SJCRH30 (cell line): ENCODE measurements at places on chromosomes 4 and X.

GRCh38 chrX:131424895-131425294 lies 119.0 kb upstream of the OR13H1 start:
- H3K27ac ChIP-seq = no peak overlapping the region
- no peaks in the 10 kb centered on the region for H3K36me3 ChIP-seq
- H3K4me1 ChIP-seq = no peaks in the 10 kb centered on the region
- H3K27me3 ChIP-seq = no peaks in the 10 kb centered on the region
- DNase-seq = no peak

- H3K4me1 ChIP-seq = no peaks in the 10 kb centered on the region
- DNase-seq = no peak
- H3K27ac ChIP-seq = no peak overlapping the region
- H3K36me3 ChIP-seq = no peaks in the 10 kb centered on the region
- H3K27me3 ChIP-seq = no peaks in the 10 kb centered on the region
- H3K4me3 ChIP-seq = no peak overlapping the region
Measured at GRCh38 chr4:129498626-129499025, 402.7 kb downstream of the C4orf33 start.

DNA sequence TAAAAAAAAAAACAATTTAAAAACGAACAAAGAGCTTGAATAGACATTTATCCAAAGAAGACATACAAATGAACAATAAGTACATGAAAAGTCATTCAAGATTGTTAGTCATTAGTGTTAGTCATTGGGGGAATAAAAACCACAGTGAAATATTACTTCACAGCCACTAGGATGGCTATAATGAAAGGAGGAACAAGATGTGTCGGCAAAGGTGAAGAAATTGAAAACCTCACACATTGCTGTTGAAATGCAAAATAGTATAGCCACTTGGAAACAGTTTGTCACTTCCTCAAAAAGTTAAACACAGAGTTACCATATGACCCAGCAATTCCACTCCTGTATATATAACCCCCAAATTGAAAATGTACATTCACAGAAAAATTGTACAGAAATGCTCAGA lies 45.2 kb upstream of the SLC39A8 start:
- no peaks in the 10 kb centered on the region for H3K36me3 ChIP-seq
- no peak for DNase-seq
- H3K27me3 ChIP-seq = no peaks in the 10 kb centered on the region
- H3K27ac ChIP-seq = no peak overlapping the region
- no peak overlapping the region for H3K4me3 ChIP-seq

DNA sequence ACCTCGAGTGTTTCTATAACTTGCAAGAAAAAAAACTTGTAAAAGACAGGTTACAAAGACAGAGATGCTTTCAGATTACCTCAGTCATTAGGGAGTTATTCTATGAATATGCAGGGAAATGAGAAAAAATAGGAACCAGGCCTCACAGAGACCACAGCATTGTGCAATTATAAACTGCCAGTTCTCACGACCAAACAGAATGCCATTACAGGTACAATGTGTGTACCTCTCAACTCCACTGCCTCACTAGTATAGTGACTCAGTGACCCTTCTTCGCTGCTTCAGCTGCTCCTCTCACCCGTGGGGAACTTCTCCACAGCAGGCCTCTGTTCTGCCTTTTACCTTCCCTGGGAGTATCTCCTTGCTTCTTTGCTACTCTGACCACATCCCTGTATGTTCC lies 2.3 kb upstream of the HTATSF1 start:
- no peak for DNase-seq
- peaks cover 3% of the 10 kb centered on the region; the same call in 1 of the 2 replicates for H3K4me1 ChIP-seq
- no peak overlapping the region for H3K27ac ChIP-seq

GRCh38 chr4:15100994-15101695 lies 98.9 kb downstream of the CPEB2 start:
- no peaks in the 10 kb centered on the region for H3K4me1 ChIP-seq
- H3K4me3 ChIP-seq = no peak overlapping the region
- H3K27ac ChIP-seq = no peak overlapping the region
- peaks cover 6% of the 10 kb centered on the region; the same call in 1 of the 2 replicates for H3K27me3 ChIP-seq
- DNase-seq = no peak
- no peaks in the 10 kb centered on the region for H3K36me3 ChIP-seq

DNA sequence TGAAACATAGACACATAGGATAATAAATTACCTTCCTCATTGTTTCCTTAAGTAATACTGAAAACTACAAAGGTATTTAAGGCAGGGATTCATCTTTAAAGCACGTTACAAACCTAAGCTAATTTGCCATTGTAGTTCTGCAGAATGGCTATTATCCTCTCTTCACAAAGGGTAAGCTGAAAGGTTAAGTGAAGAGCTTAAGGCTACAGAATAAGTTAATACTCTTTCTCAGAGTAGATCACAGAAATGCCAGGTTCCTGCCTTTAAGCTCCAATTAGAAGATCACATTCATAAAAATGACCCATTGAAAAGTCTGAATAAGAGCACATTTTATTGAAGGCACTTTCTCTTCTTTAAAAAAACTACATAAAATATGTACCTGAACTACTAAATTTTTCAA lies 42.1 kb upstream of the PRDM5 start:
- H3K36me3 ChIP-seq = no peaks in the 10 kb centered on the region
- no peaks in the 10 kb centered on the region for H3K4me1 ChIP-seq
- no peak overlapping the region for H3K27ac ChIP-seq

- no peak overlapping the region for H3K4me3 ChIP-seq
- DNase-seq = peak; percentile 95
- H3K36me3 ChIP-seq = no peaks in the 10 kb centered on the region
- peaks cover 10% of the 10 kb centered on the region for H3K4me1 ChIP-seq
- H3K27me3 ChIP-seq = no peaks in the 10 kb centered on the region
Measured at GRCh38 chrX:115330498-115331168, 41.1 kb downstream of the LUZP4 start.

GRCh38 chr4:5461477-5461876 lies 246.9 kb downstream of the EVC2 start:
- DNase-seq = no peak
- no peak overlapping the region for H3K27ac ChIP-seq
- no peak overlapping the region for H3K4me3 ChIP-seq
- H3K27me3 ChIP-seq = no peaks in the 10 kb centered on the region
- H3K36me3 ChIP-seq = no peaks in the 10 kb centered on the region

DNA sequence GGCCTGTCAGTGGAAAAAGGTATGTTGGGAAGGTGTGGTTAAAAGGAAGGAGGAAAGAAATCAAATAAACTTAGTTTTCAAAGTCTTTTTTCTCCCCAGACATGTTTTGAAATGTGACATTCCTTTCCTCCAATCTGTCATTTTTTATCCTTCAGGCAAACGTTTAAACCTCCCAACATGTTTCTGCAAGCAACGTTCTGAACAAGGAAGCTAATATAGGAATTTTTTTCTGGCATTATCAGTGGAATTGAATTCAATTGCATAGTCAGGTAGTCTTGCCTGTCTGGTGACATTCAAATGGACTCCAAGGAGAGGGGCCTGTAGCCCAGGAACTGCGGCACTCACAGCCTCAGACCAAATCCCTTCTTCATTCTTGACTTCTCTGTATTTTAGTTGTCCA lies 30.0 kb upstream of the RASSF6 start:
- H3K36me3 ChIP-seq = no peaks in the 10 kb centered on the region
- H3K4me3 ChIP-seq = no peak overlapping the region
- no peak overlapping the region for H3K27ac ChIP-seq
- peaks cover 4% of the 10 kb centered on the region for H3K4me1 ChIP-seq
- H3K27me3 ChIP-seq = no peaks in the 10 kb centered on the region
- no peak for DNase-seq

DNA sequence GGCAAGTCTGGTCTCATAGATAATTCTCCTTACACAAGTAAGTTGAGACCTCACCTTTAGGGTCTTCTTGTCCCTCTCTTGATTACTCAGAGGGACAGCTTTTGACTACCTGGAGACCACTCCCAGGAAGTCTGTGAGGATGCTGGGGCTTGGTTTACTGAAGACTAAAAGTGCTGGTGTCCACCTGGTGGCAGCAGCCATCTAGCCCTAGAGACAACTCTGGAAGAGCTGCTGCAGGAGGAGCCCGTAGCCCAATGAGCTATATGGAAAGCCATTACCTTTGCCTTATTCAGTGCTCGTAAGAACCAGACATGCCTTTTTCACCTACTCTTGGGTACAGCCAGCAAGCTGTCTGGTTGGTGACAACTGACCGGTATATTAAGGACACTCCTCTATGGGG lies 7.3 kb downstream of the FGFBP2 start:
- no peaks in the 10 kb centered on the region for H3K36me3 ChIP-seq
- H3K4me1 ChIP-seq = peaks cover 3% of the 10 kb centered on the region
- no peak for DNase-seq
- no peak overlapping the region for H3K27ac ChIP-seq

GRCh38 chrX:39795605-39796004 lies 302.2 kb downstream of the BCOR start:
- H3K4me3 ChIP-seq = no peak overlapping the region
- DNase-seq = no peak
- no peaks in the 10 kb centered on the region for H3K36me3 ChIP-seq
- H3K27me3 ChIP-seq = no peaks in the 10 kb centered on the region

- no peak within 1 kb of the TSS for H3K4me3 ChIP-seq
- no peak within 1 kb of the TSS for H3K27ac ChIP-seq
- H3K4me1 ChIP-seq = no peaks in the 10 kb centered on the region
- DNase-seq = no peak
- no peaks in the 10 kb centered on the region for H3K27me3 ChIP-seq
- H3K36me3 ChIP-seq = no peaks in the 10 kb centered on the region
Measured at GRCh38 chrX:79366873-79367749, at the start of gene ITM2A. TSS of gene ITM2A (minus strand) at chrX:79367334. CDS start at chrX:79367215, 119 bp downstream.

- no peaks in the 10 kb centered on the region for H3K4me1 ChIP-seq
- H3K36me3 ChIP-seq = peaks cover 25% of the 10 kb centered on the region
- DNase-seq = no peak
- no peak overlapping the region for H3K4me3 ChIP-seq
Measured at GRCh38 chr4:122997463-122998101, 75.2 kb upstream of the NUDT6 start.

- H3K4me3 ChIP-seq = no peak overlapping the region
- H3K4me1 ChIP-seq = peaks cover 12% of the 10 kb centered on the region
- H3K27ac ChIP-seq = peak overlapping the region; percentile 63
- no peaks in the 10 kb centered on the region for H3K36me3 ChIP-seq
Measured at GRCh38 chrX:77450996-77451395, 3.8 kb downstream of the FGF16 start.

- no peak overlapping the region for H3K4me3 ChIP-seq
- no peaks in the 10 kb centered on the region for H3K4me1 ChIP-seq
- no peaks in the 10 kb centered on the region for H3K27me3 ChIP-seq
- no peaks in the 10 kb centered on the region for H3K36me3 ChIP-seq
Measured at GRCh38 chrX:25523574-25524540, 508.1 kb upstream of the ARX start.

DNA sequence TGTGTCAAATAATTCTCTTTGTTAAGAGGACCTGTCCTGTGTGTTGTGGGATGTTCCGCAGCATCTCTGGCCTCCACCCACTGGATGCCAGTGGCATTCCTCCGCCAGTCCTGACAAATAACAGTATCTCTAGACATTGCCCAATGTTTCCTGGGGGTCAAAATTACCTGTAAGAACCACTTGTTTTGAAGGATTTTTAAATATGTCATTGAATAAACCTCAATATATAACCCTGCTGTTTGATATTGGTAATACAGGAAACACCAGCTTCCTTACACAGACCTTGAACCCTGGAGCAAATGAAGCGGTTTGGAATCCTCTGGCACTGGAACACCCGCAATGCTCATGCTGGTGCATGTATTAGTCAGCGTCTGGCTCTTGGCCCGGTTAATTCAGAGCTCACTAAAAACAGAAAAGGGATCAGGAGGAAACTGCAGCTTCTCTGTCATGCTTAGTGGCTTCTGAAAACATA lies 101.3 kb downstream of the TBL1X start:
- 0 out of 2 replicates have a peak, but pooled peaks cover 4% of the 10 kb centered on the region for H3K36me3 ChIP-seq
- H3K4me1 ChIP-seq = peaks cover 36% of the 10 kb centered on the region
- no peak overlapping the region for H3K27ac ChIP-seq
- no peaks in the 10 kb centered on the region for H3K27me3 ChIP-seq
- DNase-seq = peak; percentile 26

GRCh38 chrX:14946606-14947155 lies 73.5 kb downstream of the MOSPD2 start:
- DNase-seq = no peak
- no peak overlapping the region for H3K4me3 ChIP-seq
- H3K4me1 ChIP-seq = no peaks in the 10 kb centered on the region
- no peaks in the 10 kb centered on the region for H3K36me3 ChIP-seq

DNA sequence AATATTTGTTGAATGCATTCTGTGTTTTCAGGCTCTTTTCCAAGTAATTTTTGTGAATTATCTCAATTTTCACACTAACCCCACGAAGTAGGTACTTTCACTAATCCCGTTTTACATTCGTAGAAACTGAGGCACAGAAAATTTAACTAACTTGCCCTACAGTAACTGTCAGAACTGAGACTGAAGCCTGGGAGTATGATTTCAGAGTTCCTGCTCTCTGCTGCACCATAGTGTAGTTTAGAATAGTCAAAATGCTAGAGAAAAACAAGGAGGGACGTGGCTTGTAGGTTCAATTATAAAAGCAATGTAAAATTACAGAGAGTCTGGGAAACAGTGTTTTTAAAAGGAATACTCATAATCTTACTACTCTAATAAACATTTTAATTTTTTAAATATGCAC lies 2.2 kb downstream of the CLCN3 start:
- no peaks in the 10 kb centered on the region for H3K36me3 ChIP-seq
- H3K4me3 ChIP-seq = no peak overlapping the region
- no peaks in the 10 kb centered on the region for H3K27me3 ChIP-seq
- H3K4me1 ChIP-seq = no peaks in the 10 kb centered on the region

DNA sequence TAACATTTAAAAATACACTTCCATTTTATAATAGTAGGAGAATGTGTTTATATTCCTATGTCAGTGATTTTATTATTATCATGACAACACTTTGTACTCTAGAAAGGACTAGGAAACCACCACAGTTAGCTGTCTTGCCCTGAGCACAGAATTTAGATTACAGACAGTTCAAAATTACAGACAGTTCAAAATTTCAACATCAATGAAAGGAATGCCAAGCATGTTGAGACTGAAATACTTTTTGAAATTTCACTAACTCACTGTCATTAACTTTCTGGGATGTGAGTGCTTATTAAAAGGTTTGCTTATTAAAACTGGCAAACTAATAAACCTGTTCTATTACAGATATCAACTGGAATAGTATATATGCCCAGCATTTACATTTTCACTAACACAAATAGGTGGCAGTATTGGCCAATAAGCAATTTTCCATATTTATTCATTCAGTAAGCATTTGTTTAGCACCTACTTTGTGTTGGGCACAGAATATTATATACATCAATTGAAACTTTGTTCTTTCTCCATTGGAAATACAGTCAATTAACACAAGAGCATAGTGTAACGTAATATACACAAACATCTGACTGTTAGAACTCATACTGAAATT lies 179.4 kb downstream of the FBXW7 start:
- no peaks in the 10 kb centered on the region for H3K27me3 ChIP-seq
- DNase-seq = no peak
- no peaks in the 10 kb centered on the region for H3K36me3 ChIP-seq
- H3K27ac ChIP-seq = no peak overlapping the region
- H3K4me1 ChIP-seq = no peaks in the 10 kb centered on the region
- no peak overlapping the region for H3K4me3 ChIP-seq

GRCh38 chrX:131778269-131779218 lies 234.7 kb downstream of the OR13H1 start:
- no peaks in the 10 kb centered on the region for H3K27me3 ChIP-seq
- no peaks in the 10 kb centered on the region for H3K4me1 ChIP-seq
- no peak overlapping the region for H3K27ac ChIP-seq
- H3K4me3 ChIP-seq = no peak overlapping the region
- DNase-seq = no peak
